ENCODE measurements at places on chromosomes 3 and 15.
A peak's percentile ranks its signal among the peaks of the same experiment; 100 is the strongest.

DNA sequence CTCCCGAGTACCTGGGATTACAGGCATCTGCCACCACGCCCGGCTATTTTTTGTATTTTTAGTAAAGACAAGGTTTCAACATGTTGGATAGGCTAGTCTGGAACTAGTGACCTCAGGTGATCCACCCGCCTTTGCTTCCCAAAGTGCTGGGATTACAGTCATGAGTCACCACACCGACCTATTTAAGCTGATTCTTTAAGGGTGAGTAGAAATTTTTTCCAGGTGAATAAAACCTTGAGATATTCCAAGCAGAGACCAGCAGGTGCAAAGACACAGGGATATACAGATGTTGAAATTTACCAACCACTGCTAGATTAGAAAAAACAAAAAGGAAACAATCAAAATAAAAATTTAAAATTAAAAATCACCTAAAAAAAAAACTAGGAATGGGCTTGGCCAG, 74.4 kb upstream of the CHRNB4 start:
- no peak for DNase-seq

DNA sequence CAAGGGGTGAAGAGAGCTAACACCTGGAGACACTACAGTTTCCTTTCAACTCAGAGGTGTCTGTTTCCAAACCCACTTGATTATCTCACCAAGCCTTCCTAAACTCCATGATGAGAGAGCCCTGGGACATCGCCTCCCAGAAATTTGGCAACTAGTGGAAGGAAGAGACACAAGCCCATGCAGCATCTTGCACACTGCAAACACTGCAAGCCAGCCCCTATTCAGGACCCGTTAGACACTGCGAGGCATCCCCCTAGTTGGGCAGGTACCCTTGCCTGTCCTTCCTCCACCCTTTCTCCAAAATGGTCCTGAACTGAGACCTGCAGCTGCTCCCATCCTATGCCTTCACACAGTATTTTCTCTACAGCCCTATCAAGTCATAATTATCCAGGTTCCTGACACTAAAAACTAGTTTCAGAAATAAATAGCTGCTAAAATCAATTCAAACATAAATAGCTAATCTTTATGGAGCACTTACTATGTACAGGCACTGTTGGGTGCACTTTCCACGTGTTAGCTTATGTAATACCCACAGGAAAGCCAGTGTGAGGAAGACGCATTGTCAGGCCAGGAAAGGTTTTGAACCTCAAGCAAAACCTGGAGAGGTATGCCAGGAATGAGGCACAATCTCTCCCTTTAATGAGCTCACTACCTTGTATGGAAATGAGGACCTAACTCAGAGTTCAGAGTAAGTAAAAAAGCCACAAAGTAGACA, 2.8 kb downstream of the MAGI1 start:
- no peak for DNase-seq

DNA sequence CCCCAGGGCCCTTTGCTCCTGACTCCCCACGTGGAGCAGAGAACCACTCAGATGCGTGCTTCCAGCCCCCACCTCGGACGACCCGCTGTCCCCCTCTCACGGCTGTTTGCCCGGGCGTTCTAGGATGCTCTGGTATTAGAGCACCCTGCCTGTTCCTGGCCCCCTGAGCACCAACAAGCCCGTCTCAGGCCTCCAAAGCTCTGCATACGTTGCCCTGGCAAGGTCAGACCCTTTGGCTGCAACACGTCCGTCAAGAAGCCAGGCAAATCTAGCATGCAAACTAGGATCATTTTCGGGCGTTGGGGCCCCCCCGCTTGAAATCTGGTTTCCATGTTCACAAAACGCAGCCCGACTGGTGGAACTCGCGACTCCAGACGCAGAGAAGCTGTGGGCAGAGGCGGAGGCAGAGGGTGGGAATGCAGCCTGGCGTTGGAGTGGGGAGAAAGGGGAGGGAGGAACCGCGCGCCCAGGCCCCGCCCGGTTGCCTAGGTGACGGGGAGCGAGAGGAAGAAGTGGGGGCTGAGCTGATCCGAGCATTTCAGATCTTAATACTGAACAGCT, 86.2 kb upstream of the PIAS1 start:
- DNase-seq, result peak; percentile 93

GRCh38 chr3:13389378-13389777, 30.7 kb downstream of the NUP210 start:
- DNase-seq, result no peak

DNA sequence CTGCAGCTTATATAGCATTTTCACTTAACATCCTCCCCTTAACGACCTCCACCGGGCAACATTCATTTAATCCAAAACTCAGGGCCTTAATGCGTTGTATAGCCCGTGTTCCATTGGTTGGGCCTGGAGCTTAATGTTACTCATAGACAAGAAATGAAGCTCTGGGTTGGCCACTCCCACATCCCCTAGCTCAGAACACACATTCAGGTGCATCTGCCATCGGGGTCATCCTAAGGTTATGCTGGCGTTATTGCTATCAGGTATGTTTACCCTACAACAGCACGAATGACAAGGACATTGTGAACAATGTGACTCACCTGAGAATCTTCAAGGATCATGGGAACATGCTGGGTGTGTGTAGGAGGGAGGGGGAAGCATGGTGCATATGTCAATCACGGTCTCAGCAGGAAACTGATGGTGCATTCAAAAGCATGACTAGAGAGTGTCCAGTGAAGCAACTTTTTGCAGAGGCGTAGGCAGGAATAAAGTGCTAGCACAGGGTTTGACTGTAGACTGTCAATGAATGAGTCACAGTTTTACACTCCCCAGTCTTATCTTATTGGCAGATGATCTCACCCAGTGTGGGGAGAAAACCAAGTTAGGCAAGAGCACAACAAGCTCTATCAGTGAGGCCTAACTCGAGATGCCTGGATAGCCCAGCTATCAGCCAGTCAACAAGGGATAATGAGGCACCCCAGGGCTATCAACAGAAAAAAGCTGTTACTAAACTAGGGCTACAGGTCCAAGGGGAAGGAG, 402.1 kb upstream of the MCTP2 start:
- no peak for DNase-seq

DNA sequence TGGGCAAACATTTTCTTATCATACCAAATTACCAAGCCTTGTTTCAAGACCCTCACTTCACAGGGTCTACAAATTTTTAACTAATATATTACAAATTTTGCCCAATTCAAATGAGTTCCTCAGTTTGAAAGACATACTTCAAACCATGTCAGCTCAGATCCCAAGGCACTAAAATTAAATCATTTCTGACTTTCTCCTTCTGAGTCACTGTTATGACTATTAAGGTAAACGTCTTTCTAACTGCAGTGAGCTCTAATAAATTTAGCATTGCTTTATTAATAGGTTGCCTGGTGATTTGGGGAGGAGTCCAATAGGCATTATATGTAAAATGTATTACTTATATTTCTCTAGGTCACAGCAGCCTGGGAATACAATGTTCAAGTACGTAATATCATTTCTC, 158.2 kb upstream of the ARHGEF26 start:
- no peak for DNase-seq

DNA sequence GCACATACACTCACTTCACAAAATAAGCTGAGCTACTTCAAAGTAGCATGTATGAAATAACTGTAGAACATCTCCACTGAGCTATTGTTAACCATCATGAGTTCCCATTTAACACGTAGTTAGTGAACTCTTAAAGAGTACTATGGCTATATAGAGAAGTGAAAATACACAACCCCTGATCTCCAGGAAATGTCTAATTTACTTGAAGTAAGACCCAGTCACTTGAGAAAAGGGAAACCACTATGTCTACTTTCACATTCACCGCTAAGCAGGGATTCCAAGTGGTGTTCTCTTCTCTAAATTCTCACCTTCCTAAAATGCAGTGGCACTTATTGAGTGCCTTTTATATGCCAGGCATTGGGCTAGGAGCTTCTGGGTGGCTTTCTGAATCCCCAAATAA, 35.0 kb upstream of the COLQ start:
- DNase-seq, result no peak

GRCh38 chr3:82376883-82377282, 615.4 kb upstream of the GBE1 start:
- no peak for DNase-seq

- DNase-seq, result no peak
Observed at GRCh38 chr3:181484026-181484425, 227.7 kb upstream of the SOX2 start.

- DNase-seq, result no peak
Observed at GRCh38 chr3:195207056-195207455, 63.9 kb downstream of the XXYLT1 start.

DNA sequence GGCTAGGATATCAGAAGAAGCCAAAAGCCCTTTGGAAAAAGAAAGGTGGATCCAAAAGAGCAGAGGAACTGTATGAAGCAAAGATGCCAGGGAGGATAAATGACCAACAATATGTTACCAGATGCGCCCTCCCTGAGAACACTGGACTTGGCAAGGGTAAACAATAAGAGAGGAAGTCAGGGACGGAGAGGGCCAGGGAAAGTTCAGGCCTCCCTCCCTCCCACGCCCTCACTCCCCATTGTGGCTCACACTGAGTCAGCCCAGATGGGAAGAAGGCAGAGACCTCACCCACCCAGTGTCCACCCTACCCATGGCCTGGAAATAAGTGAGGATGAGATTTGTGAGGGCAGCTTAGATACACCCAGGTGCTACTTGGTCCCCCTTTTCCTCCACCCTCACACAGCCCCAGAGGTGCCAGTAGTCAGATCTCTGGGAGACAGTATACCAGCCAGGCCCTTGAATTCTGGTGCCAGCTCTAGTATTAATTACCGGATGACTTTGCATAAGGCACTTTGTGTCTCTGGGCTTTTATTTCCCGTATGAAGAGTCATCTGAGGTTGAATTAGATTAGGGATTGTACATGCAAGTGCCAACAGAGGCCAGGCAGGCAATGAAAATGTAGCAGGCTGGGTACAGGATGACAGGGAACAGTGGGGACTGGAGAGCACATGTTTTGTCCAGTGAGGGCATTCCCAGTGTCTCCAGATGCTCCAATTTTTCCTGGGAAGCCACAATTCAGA, 35.1 kb upstream of the FRMD4B start:
- DNase-seq, result peak; percentile 65

DNA sequence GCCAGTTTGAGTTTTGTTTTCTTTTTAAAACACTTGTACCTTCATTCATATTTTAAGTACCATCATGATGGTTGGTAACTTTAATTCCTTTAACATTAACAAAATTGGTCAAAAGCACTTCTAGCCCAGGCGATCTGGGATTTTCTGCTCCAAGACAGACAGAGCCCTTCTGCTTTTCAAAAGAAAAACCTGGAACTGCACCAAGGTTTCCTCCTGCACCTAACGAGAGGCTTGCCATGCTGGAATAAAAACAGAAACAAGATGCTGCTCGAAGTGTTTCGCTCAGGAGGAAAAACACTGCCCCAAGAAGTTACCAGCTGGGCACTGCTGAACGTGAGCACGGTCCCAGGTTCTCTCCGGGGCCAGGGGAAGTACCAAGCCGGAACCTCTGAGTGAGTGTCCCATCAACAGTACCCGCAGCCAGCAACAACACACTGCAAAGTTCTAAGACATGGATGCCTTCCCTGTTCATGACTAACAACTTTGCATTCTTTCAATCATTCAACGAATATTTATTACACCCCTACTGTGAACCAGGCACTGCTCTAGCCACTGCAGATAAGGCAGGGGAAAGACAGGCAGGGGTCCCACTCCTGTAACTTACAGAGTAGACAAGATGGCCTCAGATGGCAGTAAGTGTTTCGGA, 98.8 kb downstream of the XXYLT1 start:
- DNase-seq, result no peak

- no peak for DNase-seq
Observed at GRCh38 chr15:30922480-30923311, 19.0 kb downstream of the FAN1 start.

- no peak for DNase-seq
Observed at GRCh38 chr3:182239316-182239715, 527.6 kb downstream of the SOX2 start.

- no peak for DNase-seq
Observed at GRCh38 chr15:68732451-68732850, 88.2 kb downstream of the ANP32A start.

GRCh38 chr3:135368316-135368715, 573.3 kb downstream of the EPHB1 start:
- no peak for DNase-seq

GRCh38 chr3:107927361-107928083, 163.3 kb downstream of the CD47 start:
- DNase-seq, result peak; percentile 85

DNA sequence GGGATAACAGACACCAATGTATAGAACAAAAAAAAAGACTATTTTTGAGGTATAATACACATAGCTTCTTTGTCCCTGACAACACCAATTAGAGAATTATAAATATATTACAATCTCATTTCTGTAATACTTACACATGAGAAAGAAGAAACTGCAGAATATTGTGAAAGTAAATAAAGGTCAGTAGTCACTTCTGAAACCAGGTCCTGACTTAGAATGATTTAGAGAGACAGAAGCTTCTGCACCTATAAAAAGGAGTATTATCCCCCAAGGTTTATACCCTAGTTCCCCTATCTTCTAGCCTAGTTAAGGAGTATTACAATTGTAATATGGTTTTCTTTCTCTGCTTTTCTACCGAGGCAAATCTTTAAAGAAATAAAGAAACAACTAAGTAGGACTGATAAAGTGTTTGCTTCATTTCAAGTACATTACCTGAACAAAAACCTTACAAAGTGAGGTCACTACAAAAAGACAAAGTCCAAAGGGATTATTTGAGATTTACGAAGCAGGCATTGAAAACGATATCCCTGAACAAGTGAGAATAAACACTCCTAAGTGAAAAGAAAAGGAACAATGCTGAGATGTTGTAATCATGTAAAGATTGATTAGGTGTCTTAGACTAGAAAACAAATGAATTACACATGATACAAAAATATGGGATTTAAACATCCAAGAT, 103.0 kb downstream of the GBE1 start:
- DNase-seq, result no peak

DNA sequence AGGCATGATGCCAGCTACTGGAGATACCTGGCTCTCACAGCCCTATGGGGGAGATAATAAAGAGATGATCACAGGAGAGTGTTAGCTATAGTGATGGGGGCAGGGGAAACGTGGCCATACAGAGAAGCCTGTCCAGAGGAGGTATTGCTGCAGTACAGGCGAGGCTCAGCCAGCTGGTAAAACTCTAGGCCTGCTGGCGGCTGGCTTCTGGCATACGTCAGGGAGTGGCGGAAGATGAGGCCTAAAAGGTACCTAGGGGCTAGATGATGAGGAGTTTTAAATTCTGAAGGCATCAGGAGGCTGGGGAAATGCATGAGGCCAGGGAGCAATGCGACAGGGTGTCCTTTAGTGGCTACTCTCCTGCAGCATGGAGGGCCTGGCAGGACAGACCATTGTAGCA, 110.7 kb downstream of the EEFSEC start:
- DNase-seq, result no peak

DNA sequence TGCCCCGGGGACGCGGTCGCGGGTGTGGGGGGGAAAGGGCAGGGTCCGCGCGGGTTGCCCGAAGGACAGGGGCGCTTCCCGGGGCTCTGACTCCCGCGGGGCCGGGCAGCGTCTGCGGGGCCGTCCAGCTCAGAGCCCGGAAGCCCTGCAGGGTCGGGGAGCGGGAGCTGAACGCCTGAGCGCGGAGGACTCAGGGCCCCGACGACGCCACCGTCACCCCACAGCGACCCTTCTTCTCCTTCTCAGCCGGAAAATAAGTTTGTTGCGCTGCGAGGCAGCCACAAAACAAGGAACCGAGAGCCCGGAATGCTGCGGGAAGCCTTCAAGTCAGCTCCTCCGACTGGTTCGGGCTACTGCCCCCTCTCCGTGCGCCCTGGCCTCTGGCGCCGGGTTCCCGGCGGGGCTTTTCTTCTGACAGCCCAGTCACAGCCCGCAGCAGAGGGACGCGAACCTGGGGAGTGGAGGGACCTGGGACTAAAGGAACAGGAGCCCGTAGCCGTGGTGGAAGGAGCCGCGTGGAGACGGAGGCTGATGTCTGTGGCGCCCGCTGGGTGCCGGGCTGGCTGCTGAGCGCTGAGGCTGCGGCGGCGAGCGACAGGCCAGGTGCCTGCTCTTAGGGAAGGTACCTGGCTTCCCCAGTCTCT, 484 bp downstream of the CNTN4 start:
- peak; percentile 70 for DNase-seq
